ENCODE measurements at places on chromosomes 7 and 10.

DNA sequence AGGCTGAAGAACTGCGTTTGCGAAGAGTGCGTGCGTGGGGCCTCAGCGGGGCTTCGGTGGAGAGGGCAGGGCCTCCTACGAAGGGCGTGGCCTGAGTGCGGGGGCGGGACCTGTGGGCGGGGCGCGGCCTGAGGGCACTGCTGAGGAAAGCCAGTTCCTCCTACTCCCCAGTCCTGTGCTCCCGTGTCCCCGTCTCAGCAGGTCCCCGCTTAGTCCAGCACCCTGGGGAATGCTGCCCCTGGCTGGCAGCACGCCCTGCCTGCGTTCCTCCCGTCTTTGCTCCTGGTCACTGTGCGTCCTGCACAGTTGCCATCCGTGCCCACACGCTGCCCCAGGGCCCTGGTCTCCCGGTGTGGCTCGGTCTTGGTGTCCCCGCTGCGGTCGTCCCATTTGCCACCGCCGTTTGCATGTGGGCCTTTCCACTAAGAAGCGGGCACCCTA lies 177.1 kb downstream of the ZNF248 start:
- no peak for DNase-seq

- DNase-seq = no peak
Measured at GRCh38 chr10:113028456-113029440, 78.7 kb downstream of the TCF7L2 start.

GRCh38 chr10:46560381-46560780 lies 3.9 kb upstream of the GPRIN2 start:
- no peak for DNase-seq

GRCh38 chr7:24921362-24921679 lies 58.7 kb downstream of the OSBPL3 start:
- no peak for DNase-seq

GRCh38 chr7:26787701-26788100 lies 76.7 kb downstream of the SKAP2 start:
- no peak for DNase-seq

GRCh38 chr7:98254951-98255610 lies 3.0 kb upstream of the TECPR1 start:
- DNase-seq = no peak

GRCh38 chr10:12566161-12567115 lies 217.1 kb downstream of the CAMK1D start:
- no peak for DNase-seq

GRCh38 chr10:27644307-27644939 lies 101.2 kb downstream of the MKX start:
- DNase-seq = no peak

DNA sequence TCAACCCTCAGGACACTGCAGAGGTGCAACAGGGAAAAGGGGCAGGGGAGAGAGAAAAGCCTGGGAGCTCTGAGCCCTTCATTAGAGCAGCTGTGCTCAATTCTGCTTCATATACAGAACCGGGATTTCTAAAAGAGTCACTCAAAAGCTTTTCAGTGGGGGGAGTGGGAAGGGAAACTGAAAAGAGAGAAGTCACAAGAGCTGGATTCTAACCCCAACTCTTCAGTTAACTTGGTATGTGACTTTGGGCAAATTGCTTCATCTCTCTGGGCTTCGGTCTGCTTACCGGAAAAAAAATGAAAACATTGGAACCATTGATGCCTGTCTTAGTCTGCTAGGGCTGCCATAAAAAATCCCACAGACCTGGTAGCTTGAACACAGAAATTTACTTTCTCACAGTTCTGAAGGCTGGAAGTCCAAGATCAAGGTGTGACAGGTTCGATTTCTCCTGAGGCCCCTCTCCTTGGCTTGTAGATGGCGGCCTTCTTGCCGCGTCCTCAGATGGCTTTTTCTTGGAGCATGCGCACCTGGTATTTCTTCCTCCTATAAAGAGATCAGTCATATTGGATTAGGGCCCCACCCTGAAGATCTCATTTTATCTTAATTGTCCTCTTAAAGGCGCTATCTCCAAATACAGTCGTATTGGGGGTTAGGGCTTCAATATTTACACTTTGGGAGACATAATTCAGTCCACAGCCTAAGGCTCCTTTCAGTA lies 118.3 kb upstream of the KMT2E start:
- no peak for DNase-seq

GRCh38 chr7:47470567-47471357 lies 111.1 kb downstream of the TNS3 start:
- no peak for DNase-seq

DNA sequence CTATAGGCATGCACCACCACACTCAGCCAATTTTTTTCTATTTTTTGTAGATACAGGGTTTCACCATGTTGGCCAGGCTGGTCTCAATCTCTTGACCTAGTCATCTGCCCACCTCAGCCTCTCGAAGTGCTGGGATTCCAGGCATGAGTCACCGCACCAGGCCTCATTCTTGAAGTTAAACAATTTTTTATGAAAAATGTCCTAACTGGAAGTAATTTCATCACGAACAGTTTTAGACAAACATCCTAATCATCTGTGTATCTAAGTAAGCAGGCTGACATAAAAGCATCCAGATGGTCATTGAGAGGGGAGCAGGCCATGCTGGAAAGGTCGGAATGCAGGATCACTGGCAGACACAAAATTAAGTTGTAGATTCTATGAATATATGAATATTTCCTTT lies 269.1 kb downstream of the ZMYND11 start:
- no peak for DNase-seq

All from NCI-H1048 (cell line).